ENCODE measurements at places on chromosomes 5 and 9. TPM values are rescaled to one million over a fixed set of nuclear protein-coding genes. Genes with fewer than 3 reads are reported as not detected.

The DOCK8 gene
- 0.17 TPM for total RNA-seq

The CLK4 gene
- total RNA-seq: 19.9 TPM

The CEP78 gene
- 15.9 TPM for total RNA-seq

The AGXT2 gene
- total RNA-seq: not detected

The PARP8 gene
- total RNA-seq: 23.3 TPM

The BTNL8 gene
- total RNA-seq: not detected

The GPR151 gene
- not detected for total RNA-seq

The FGF1 gene
- 6.9 TPM for total RNA-seq
